ENCODE measurements at places on chromosomes 4 and X.

DNA sequence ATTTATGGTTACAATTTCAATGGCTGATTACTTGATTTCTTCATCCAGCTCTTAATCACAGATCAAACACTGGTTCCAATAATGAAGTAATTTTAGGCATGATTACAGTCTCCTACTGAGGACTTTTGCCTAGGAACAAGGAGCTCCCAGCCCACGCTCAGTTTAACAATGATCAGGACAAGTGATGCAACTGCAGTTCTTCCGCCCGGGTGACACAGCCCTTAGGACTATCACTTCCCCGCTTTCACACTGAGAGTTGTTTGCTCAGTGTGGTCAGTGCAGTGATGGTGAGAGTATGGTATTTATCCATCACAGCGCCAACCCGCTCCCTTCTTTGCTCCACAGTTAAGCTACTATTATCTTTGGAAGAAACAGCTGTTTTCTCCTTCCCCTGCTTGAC, 203.2 kb upstream of the MBNL3 start:
- no peak for DNase-seq

GRCh38 chr4:84677995-84678394, 95.1 kb downstream of the CDS1 start:
- DNase-seq = no peak

GRCh38 chrX:100931218-100931924, 2.7 kb upstream of the XKRX start:
- DNase-seq = no peak

GRCh38 chr4:146273204-146273901, 59.0 kb downstream of the REELD1 start:
- DNase-seq = no peak

DNA sequence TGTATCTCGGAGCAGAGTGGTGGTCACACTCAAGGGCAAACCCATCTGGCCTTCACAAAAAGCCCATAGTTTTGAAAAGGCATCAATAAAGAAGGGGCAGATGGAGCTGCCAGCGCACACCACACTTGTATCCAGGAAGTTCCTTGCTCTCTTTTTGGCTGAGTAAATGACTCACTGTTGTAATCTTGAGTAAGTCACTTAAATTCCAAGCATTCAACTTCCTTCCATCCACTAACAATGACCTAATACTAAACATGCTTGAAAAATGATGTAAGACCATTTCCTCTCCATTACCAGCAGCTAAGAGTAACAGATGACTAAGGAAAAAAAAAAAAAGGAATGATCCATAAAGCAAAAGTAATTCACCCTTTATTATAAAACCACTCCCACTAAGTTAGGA, 32.4 kb upstream of the MYOZ2 start:
- no peak for DNase-seq

DNA sequence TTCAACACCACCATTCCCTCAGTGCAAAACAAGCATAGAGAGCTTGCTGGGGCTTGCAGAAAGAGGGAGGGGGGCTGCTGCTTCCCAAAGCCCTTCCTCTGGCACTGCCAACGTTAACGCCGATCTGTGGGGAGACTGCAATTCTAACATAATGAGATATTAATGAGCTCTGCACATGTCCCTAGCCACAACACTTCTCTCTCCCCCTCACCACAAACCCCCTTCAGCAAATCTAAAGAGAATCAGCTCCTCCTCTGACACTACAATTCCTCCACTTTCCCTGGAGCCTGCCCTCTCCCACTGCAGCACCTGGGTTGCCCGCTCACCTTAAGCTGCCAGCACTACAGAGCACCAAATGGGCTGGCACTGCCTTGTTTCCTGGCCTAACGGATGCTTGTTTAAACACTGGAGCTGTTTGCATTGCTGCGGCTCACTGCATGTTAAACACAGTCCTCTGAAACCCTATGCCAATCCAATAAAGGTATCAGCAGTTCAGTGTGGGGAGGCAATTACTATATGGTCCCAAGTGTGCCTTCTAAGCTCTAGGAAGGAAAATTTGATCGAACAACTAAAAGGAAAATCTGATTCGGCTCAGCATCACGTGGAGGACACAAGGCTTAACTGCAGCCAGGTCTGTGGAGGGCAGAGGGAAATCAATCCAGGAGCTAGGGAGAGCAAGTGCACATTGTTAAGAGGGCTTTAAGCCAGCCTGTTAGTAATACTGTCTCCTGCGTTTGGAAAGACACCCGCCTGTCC, 232.4 kb downstream of the MAML3 start:
- no peak for DNase-seq

DNA sequence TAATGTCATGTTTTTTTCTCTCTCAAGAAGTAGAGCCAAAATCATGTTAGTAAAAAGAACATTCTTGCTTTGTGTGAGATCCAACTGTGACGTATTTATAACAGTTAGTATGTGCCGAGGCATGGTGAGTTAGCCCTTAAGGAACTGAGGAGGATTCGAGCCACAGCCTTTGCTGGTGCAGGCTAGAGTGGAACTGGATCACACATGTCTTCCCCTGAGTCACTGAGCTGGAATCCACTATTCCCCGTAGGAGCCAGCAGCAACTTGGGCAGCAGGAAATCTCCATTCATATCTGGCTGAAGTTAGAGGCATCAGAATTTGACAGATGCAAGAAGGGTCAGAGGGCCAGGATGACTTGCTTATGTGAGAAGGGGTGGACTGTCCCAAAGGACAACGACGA, 144.6 kb upstream of the KIT start:
- no peak for DNase-seq

GRCh38 chr4:124318292-124318691, 394.2 kb downstream of the ANKRD50 start:
- DNase-seq = no peak

GRCh38 chr4:108172231-108172752, 3.6 kb upstream of the LEF1 start:
- no peak for DNase-seq

DNA sequence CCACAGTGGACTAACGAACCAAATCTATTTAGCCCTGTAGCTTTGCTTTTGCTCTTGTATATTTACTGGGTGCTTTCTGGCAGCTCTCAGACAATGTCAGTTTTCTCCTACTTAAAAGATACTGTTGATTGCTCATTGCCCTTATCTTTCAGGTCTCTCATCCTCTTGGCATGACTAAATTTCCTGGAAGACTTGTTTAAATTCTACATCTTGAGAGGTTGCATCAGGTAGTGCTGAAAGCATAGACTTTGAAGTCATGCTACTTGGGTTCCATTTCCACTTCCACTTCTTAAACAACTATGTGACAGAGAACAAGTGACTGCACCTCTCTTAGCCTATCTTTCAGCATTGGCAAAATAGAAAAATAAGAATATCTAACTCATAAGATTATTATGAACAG, 8.4 kb downstream of the TDO2 start:
- no peak for DNase-seq

DNA sequence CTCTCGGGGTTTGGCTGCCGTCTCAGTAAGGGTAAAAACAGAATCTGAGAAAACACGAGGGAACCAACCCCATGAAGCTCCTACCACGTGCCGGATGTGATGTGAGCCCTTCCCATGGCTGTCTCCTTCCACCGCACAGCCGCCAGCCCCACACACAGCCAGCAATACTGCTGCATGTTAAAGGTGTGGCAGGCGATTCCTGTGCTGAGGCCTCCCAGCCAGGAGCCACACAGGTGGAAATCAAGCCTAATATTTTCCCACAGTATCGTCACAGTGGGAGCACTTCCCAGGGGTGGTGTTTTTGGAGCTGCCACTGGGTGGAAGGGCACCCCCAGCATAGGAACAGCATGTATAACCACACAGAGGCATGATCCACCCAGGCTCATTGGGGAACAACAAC, 77.5 kb downstream of the SLC2A9 start:
- DNase-seq = no peak

DNA sequence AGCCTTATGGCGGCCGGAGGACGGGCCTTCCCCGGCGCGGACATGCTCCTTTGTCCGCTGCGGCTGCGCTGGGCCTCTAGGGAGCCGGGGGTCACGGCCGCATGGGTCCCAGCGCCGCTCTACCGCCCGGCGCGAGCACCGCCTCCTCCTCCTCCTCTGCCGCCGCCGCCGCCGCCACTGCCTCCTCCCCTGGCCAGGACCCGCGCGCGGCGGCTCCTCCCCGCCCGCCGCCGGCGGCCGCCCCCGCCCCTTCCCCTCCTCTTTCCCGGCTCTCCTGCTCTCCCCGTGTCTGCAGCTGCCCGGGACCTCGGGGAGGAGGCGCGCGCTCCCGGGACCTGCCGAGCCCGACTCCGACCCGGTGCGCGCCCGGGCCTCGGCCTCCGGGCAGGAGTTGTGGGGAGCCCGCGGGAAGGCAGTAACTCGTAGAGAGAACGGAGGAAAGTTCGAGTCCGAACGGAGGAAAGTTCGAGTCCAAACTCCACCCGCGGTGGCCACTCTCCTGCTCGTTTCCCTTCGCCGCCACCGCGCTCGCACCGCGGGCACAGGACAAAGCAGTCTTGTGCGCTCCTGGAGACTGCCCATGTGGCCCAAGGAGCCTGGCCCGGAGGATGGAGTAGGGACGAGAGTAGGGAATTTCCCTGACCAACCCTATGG, at the start of gene ADGRA3:
Gene ADGRA3 (minus strand): TSS at position 179 of the 654 bp plus-strand sequence. CDS start 282 bp downstream, outside the sequence.
- no peak for DNase-seq

DNA sequence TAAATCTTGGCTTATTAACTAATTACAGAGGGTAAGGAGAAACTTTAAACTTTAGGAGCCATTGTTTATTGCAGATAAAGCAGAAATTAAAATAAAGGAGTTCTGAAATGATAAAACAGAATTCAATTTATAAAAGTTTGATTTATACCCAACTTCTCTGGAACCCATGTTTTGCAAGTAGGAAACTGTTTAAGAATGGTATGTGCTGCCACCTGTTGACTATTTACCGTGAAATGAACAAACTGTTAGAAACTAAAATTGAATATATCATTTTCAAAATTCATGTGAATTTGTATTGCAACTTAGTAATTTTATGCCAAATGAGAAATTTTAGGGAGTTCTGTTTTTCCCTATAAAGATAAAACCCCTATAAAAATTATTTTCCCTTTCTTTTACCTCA, 11.0 kb upstream of the TBC1D8B start:
- DNase-seq = no peak

GRCh38 chr4:143581331-143581946, 67.9 kb downstream of the SMARCA5 start:
- DNase-seq = no peak

GRCh38 chrX:7111518-7111917, 36.0 kb upstream of the STS start:
- DNase-seq = no peak

- no peak for DNase-seq
Measured at GRCh38 chrX:36609616-36610585, 398.3 kb upstream of the FAM47C start.

DNA sequence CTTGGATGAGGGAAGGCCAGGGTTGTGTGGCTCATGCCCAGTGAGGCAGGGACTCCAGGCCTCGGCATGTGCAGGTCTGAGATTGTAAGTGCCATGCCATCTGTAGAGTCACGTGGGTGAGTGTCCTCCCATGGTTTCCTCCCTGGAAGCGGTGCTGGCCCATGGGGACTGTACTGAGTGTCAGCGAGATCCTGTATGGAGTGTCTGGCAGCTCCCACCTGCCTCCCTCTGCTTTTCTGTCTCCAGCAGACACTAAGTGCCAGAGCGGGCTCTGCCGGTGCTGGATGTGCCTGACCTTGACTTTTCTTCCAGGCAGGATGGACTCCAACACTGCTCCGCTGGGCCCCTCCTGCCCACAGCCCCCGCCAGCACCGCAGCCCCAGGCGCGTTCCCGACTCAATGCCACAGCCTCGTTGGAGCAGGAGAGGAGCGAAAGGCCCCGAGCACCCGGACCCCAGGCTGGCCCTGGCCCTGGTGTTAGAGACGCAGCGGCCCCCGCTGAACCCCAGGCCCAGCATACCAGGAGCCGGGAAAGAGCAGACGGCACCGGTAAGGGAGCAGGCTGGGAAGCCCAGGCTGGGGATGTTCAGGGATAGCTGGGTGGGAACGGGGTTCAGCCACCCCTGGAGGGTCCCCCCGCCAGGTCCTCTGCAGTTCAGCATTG, 7.6 kb downstream of the WFS1 start:
- DNase-seq = no peak

DNA sequence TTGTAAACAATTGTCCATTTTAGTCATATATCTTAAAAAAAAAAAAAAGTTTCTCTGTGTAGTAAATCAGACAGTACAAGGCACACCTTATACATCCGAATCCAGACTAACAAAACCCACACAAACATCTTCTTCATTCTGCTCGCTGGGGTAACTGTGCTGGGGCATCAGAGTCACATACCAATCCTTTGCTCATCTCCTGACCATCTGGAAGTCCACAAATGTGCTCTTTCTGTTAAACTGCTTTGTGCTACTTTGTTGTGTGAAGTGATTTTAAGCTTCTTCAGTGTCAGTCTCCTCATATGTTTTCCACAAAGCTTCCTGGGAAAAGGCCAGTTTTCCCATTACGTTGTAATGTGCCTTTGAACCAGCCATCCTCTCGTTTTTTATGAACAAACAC, 86.2 kb upstream of the CBR4 start:
- DNase-seq = no peak

- no peak for DNase-seq
Measured at GRCh38 chrX:76931518-76931917, 504.0 kb downstream of the MAGEE1 start.

Data from stimulated activated CD8-positive, alpha-beta memory T cell treated with anti-CD3 and anti-CD28 coated beads, Interleukin-7, amount 100 ng/mL, for 1 hour (primary cell).